Activated CD4-positive, alpha-beta T cell treated with anti-CD3 and anti-CD28 coated beads, Interleukin-2, Interleukin-6, amounts not matched to agents 100 ng/mL and 50 ng/mL, durations not matched to agents 16 hours and 8 hours (primary cell): ENCODE measurements at places on chromosomes 16 and 17.

GRCh38 chr17:14300575-14301278 is at the start of gene HS3ST3B1:
HS3ST3B1 (plus strand) TSS chr17:14301081; CDS start chr17:14301519, 438 bp downstream.
- peak; percentile 100 for DNase-seq

- no peak for DNase-seq
Observed at GRCh38 chr17:2940352-2940751, 123.1 kb downstream of the OR1D5 start.

DNA sequence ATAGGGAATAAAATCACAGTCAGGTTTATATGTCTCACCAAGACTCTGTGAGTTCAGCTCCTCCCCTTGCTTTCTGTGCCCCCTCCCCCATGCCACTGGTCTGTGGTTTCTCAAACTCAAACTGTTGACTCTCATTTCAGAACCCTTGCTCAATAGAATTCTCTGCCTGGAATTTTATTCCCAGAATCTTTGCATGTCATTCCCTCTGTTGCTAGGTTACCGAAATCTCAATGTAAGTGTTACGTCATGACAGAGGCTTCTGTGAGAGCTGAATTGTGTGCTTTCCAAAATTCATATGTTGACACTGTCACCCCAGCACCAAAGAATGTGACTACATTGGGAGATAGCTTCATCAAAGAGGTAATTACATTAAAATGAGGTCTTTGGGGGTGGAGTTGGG is 1938.8 kb downstream of the TP53TG3F start:
- no peak for DNase-seq

DNA sequence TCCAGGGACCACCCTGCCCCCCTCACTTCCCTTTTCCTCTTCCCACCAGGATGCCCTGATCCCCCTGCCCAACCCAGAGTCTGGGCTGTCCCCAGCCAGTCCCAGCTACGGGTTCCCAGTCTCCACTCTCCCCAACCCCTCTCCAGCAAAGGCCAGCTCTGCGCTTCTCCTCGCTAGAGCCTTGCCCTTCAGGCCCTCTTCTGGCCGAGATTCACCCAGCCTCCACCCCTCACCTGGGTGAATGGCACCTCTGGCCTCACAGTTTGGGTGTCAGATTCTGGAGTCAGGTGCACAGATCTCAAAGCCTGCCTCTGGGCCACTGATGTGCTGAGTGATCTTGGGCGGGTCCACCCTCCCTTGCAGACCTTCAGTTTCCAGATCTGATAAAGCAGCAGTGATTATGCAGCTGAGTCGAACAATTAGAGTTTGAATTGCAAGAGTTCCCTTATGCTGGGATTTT is 185.6 kb upstream of the TNRC6C start:
- no peak for DNase-seq

- no peak for DNase-seq
Observed at GRCh38 chr17:77322514-77323412, 182.0 kb downstream of the SEC14L1 start.

- DNase-seq, result no peak
Observed at GRCh38 chr17:38883592-38884526, 14.0 kb downstream of the LASP1 start.

DNA sequence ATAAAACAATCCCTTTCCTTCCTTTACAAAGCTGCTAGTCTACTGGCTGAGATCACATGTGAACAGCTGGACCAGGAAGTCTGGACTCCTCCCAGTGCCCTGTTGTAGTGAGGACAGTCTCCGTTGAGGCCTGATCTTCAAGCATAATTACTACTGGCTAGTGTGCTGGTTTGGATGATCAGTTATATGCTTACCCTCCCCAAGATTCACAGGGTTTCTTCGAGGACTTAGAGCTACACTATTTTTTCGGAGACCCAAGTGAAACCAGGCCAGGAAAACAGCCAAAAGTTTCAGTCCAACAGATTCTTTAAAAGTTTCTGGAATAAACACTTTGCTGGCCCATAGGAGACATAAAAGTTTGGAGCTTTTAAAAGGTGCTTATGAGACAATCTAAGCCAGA is 194.9 kb upstream of the CDH11 start:
- no peak for DNase-seq

GRCh38 chr17:76307299-76307965 is 644 bp downstream of the QRICH2 start:
- DNase-seq, result no peak

- DNase-seq, result no peak
Observed at GRCh38 chr17:70353408-70354092, 184.2 kb downstream of the KCNJ2 start.

GRCh38 chr17:17783825-17784656 is 52.7 kb downstream of the SREBF1 start:
- DNase-seq, result no peak

GRCh38 chr16:5415123-5415522 is 317.5 kb upstream of the EEF2KMT start:
- no peak for DNase-seq

DNA sequence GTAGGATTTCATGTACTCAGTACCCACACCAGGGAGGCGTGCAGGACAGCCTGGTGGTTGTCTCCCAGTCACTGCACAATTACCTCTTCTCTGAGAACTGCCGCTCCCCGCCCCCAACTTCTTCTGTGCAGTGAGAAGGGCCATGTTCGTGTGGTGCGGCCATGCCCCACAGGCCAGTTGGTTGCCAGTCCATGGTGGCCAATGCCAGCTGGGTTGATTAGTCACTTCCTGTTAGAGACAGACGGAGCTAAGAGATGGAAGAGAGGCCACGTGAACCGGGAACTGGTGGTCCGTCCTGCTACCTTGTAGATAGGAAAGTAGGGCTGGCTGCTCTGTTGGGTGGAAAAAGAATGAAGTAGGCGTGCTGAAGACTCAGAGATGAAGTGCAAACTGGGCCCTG is 206.5 kb downstream of the ABCC12 start:
- no peak for DNase-seq

DNA sequence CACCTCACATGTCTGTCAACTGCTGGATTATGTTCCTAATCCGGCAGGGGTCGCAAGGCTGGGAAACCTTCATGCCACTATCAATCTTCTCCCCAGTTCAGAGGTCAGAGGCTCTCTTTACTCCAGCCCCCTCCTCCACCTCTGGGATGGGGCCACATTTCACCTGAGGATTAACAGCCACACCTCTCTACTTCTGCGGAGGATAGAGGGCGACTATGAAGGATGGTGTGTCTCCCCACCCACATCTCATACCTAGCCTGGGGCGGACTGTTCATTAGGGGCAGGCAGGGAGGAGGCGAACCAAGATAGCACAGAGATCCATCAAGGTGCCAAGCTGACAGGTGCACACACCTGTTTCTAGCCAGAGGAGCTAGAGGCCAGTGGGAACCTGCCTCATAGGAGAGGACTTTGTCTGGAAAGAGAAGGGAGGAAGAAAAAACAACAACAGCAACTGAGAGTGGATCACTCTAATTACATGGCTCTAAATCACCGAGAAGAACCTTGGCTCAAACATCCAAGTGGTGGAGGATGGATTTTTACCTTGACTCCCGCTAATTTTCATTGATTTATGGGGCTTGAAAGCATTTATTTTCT is 41.9 kb upstream of the SKAP1 start:
- no peak for DNase-seq
